ENCODE measurements at places on chromosomes 1 and 21.

GRCh38 chr1:208985231-208985630, 598.3 kb upstream of the CAMK1G start:
- no peak for DNase-seq

DNA sequence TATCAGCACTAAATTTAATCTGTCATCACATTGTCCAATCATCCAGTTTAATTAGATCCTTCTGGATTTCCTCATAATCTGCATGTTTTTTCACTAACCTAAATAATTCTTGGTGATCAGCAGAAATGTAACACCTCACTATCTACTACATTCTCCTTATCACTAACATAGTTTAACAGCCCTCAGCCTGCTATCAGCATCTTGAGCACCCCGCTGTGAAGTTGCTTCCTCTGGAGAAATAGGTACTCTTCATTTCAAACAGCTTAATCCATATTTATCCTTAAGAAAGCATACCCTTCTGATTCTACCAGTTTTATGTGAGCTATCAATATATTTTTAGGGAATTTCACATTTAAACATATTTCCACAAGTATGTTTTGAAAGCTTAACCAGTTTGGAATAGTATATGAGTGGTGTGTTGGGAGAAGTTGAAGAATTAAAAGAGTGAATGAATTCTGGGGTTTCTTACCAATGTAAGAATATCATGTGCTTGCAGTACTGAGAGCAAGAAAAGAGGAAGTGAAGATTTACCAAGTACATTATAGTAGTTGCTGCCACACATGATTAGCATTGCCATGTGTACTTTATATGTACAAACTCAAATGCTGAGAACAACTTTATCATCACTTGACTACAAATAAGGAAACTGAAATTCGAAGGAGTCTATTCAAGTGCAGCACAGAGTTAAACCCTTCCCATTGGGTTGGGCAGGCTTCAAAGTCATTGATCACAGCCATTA, 771.1 kb upstream of the ADGRL4 start:
- no peak for DNase-seq

- DNase-seq = no peak
Measured at GRCh38 chr21:43372663-43373361, 54.1 kb downstream of the SIK1 start.

DNA sequence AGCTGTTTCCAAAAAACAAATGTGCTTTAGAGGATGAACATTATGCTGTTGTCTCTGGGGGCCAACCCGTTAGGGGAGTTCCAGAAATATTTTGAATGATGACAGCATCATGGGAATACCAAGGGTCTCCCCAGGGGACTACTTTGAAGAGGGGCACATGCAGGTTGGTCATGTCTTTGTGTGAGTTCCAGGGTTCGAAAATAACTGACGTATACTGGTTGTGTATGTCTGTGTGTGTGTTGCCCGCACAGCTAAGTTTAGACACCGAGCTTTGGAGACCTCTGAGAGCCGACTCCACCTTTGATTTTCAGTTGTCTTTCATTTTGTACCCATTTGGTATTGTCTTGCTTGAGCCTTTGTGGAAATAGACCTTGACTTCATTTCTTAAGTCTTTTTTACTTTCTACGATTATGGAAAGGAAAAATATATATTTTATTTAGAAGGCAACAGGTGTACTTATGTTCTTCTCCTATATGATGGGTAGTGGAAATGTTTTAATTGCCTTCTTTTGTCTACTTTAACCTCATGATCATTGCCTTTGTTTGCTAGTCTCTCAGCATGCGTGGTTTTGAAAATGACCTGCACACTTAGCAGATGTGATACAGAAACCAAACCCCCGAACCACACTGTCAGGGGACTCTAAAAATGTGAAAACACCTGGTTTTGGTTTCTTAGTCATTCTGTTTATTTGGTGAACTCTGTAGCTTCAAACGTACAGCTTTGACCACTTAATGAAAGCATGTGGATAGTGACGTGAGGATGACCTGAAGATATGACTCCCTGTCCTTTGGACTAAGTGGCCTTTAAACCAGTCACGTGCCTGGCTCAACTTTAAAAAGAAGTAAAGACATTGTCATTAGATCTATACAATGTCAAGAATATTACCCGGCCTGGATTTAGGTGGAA, 56.5 kb downstream of the GALNT2 start:
- DNase-seq = no peak

DNA sequence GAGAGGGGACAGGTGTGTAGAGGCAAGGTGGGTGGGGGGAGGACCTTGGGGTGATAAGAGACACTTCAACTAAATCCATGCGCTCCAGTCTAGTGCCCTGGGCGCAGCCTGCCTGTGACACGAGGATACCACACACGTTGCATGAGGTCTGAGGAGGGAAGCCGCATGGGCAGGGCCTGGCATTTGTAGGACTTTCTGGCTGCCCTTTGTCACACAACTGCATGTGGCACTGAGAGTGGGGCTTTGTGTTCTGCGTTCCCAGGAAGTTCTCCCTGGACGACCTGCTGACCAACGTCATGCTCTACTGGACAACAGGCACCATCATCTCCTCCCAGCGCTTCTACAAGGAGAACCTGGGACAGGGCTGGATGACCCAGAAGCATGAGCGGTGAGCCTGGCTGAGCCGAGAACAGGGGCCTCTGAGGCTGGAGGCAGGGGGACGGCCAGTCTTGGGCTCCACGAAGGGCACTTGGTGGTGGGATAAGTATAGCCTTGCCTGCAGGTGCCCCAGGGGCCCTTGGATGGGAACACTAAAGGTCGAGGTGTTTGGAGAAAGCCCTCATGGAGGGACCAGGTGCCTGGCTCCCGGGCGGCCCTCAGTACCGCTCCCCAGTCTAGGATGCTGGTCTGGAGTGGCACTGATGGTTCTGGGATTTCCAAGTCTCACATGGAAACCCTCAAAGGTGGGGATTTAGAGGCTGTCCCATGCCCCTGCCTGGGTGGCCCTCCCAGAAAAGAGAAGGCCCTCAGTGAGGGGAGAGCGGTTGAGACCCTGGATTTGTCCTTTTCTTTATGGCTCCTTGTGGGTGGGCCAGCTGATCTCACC, 34.5 kb downstream of the EPHX1 start:
- DNase-seq = no peak

DNA sequence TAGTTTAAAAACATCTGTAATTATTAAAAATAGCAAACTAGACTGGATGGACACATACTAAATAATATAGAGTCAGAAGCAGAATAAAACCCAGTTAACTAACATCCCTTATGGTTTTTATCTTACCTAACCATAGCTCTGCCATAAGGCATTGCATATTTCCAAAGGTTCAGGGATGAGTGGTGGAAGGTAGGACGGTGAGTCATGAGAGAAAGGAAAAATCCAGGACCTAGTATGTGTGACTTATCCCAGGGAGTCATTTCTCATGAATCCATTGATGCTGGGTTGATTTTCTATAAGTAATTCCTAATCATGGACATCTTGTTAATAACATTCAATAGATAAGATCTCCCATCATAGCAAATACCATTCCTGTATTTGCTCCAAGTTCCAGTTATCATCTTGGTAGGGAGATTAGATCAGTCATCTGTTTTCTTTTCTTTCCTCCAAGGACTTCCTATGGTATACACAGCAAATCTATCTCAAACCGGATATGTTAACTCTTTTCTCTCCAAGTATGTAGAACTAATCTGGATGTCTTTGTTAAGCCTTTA, 490.7 kb upstream of the B3GALT2 start:
- no peak for DNase-seq

DNA sequence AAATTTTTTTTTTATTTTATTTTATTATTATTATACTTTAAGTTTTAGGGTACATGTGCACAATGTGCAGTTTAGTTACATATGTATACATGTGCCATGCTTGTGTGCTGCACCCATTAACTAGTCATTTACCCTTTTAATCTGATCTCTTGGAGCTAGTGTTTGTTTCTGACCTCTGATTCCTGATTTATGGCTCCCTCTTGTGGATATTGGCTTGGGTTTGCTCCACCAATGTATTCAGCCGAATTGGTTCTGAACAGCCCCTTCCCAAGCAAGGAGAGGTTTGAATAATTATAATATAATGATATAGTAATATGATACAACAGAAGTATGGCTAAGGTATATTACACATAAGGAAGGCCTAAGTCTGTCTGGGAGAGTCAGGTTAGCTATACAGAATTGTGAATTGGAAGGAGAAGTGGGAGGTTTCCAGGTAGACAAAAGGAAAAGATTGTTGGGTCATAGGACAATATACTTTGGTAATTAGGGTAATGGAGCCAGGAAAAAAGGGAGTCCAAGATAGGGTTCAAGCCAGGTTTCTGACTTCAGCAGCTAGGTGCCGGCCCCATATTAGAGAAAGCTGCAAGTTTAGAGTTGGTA, 53.1 kb upstream of the HMCN1 start:
- no peak for DNase-seq

DNA sequence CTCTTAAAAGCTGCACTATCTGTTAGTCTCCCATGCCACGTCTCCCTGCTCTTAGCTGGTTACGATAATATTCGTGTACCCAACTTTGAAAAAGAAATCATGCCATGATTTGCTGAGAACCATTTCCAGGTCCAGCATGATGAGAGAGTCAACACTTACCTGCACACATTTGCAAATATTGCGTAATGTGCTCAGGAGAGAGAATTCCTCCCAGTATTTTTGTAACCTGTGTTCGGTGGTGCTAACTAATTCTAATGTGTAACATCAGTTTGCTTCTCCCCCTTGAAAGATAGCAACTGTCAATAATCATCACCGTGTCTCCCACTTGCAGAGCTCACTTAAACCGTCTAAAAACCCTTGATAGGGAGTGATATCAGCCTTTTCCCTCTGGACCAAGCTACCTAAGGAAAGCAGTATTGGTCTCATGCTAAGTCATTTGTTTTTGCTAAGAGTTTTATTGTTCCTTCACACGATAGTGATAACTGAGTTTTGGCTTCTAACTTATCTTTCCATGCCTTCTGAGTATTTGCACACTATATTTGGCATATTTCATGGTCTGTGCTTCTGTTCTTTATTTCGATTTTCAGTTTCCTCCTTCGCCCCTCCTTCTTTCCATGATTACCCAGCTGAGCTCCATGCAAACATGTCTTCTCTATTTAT, 61.1 kb upstream of the IRF2BP2 start:
- DNase-seq = no peak

DNA sequence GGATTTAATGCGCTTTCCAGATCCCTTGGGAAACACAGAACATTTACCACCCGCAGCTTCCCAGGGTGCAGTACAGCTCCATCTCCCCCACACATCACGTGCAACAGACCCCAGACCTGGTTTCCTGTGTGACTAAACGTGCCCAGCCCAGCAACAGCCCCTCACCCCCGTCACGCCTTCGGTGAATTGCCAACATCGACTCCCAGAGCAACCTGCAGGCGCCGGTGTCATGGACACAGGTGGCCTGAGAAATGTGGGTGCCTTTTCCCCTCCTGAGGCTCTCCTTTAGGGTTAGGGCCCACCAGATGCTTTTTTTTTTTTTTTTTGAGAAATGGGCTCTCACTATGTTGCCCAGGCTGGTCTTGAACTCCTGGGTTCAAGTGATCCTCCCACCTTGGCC, 24.2 kb upstream of the SUMO3 start:
- no peak for DNase-seq

DNA sequence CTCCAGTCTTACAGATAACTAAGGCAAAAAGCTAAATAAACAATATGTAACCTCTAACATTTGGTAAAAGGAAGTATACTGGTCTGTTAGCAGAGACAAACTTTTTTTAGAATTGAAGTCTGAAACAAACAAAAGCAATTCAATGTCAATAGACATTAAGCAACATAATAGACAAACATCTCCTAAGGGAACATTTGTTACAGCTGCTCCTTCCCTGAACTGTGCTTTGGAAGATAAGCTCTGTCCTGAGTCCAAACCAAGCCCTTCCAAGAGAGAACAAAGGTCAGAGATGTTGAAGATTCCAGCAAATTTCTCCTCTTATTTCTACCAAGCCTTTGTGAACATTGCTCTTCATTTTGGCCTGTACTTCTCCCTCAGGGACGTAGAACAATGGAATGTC, 25.3 kb downstream of the FMO2 start:
- DNase-seq = no peak

- DNase-seq = no peak
Measured at GRCh38 chr1:162596514-162597170, 35.1 kb downstream of the UAP1 start.

DNA sequence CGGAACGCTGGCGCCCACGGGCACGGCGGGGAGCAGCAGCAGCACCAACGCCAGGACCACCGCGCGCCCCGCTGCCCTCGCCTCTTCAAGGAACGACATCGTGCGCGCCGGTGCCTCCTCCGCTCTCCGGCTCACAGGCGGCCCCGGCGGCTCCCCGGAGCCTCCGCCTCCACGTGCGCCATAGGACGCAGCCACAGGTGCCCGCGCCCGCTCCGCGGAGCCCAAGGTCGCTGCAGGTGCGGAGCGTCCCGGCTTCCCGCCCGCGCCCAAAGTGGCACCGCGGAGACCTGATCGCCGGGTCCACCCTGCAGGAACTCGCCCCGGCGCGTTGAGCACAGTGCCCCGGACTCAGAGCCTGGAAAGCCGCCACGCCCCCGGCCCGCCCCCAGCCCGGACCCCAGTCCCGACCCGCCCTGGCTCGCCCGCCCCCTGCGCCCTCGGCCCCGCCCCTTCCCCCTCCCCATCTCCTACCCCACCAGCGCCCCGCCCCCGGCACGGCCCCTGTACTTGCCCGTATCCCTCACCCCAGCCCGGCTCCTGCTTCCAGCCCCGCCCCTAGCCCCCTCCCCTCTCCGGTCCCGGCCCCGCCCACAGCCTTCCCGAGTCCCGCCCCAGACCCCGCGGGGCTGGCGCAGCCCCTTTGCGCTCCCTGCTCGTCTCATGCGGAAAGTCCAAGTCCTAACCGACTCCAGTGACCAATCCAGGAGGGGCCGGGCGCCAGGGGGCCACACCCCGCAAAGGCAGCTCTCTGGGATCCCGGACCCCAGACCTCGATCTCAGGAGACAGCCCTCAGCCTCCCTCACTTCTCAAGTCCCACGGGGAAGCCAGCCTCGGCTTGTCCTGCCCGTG, at the start of gene MEGF6:
Gene MEGF6 (minus strand): TSS at position 339 of the 850 bp plus-strand sequence. CDS start 240 bp downstream, at position 99.
- peak; percentile 32 for DNase-seq

- no peak for DNase-seq
Measured at GRCh38 chr1:116164150-116164549, 53.0 kb downstream of the MAB21L3 start.

GRCh38 chr1:115647507-115647906, 5.7 kb downstream of the VANGL1 start:
- DNase-seq = peak; percentile 24

DNA sequence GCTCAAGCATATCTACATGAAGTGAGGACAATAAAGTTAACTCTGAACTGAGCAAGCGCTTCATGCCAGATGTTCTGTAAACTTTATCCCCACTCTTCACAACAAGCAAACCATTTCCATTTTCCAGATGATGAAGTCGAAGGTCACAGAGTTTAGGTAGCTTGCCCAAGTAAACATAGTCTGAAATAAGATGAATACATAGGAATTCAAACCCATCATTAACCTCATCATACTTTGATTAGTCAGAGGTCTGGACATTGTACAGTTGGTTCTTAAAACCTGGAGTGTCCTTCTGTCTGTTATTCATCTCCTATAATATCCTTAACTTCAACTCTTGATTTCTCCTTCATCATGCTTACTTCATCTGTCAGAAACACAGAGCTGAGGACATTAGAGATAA, 180.3 kb upstream of the C8B start:
- DNase-seq = no peak

All from stimulated activated CD8-positive, alpha-beta memory T cell treated with anti-CD3 and anti-CD28 coated beads, Interleukin-15, amount 100 ng/mL, for 4 hours (primary cell).